ENCODE measurements at places on chromosomes 13 and 19. TPM values are rescaled to one million over a fixed set of nuclear protein-coding genes. Genes with fewer than 3 reads are reported as not detected.

DNA sequence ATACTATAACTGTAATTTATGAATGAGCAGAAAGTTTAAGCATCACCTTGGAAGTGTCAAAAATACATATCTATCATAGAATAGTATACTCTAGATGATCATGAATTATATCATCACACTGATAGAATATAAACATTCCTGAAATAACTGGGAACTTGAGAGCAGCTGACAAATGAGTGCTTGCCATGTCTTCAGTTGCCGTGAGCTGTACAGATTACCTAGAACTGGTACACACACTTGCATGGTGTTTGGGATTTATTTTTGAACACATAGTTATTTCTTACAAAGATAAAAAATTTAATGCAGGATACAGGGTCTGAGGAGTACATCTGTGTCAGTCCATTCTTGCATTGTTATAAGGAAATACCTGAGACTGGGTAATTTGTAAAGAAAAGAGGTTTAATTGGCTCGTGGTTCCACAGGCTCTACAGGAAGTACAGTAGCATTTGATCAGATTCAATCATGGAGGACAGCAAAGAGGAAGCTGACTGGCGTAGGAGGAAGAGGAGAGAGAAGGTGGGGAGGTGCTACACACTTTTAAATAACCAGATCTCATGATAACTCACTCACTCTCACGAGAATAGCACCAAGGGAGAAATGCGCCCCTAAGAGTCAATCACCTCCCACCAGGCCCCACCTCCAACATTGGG, 60.4 kb upstream of the MBNL2 start:
- no peak overlapping the region for H3K27ac ChIP-seq
- H3K27me3 ChIP-seq = no peaks in the 10 kb centered on the region
- DNase-seq = no peak
- peaks cover 2% of the 10 kb centered on the region for H3K4me1 ChIP-seq
- no peaks in the 10 kb centered on the region for H3K36me3 ChIP-seq

DNA sequence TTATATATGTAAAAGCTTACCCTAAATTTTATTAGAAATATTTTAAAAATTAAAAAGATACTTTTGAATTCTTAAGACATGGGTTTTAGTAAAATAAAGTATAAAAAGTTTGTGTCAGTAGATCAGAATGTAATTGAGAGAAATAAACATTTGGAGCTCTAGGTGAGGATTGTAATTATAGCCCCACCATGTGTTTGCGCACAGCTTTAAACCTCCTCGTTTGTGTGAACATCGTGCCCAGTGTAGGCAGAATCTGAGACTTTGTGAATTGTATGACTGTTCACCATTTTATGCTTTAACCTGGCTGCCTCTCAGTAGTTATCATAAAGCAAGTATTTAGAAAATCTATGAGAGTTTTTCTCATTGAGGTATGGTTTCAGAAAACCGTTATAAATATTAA, 29.1 kb downstream of the CUL4A start:
- H3K4me1 ChIP-seq = no peaks in the 10 kb centered on the region
- H3K27me3 ChIP-seq = no peaks in the 10 kb centered on the region
- no peak for DNase-seq
- H3K36me3 ChIP-seq = peaks cover 11% of the 10 kb centered on the region
- no peak overlapping the region for H3K4me3 ChIP-seq

- H3K27me3 ChIP-seq = no peaks in the 10 kb centered on the region
- no peak overlapping the region for H3K4me3 ChIP-seq
- no peak overlapping the region for H3K27ac ChIP-seq
Observed at GRCh38 chr13:22195726-22196125, 524.9 kb downstream of the FGF9 start.

Gene IGFL3
- not detected for total RNA-seq

DNA sequence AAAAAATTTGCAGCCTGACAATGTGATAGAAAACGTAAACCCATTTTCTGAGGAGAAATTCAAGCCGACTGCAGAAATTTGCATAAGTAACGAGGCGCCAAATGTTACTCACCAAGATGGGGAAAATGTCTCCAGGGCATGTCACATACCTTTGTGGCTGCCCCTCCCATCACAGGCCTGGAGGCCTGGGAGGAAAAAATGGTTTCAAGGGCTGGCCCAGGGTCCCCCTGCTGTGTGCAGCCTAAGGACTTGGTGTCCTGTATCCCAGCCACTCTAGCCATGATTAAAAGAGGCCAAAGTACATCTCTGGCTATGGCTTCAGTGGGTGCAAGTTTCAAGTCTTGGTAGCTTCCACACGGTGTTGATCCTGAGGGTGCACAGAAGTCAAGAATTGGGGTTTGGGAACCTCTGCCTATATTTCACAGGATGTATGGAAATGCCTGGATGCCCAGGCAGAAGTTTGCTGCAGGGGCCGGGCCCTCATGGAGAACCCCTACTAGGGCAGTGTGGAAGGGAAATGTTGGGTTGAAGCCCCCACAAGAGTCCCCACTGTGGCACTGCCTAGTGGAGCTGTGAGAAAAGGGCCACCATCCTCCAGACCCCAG, 1842.3 kb downstream of the PCDH9 start:
- no peak for DNase-seq
- no peak overlapping the region for H3K27ac ChIP-seq
- no peaks in the 10 kb centered on the region for H3K4me1 ChIP-seq
- no peak overlapping the region for H3K4me3 ChIP-seq

Gene GSX1
- total RNA-seq = not detected

GRCh38 chr13:20294497-20294896, 62.4 kb upstream of the GJB6 start:
- H3K36me3 ChIP-seq = peaks cover 1% of the 10 kb centered on the region
- no peak for DNase-seq
- H3K27ac ChIP-seq = no peak overlapping the region
- H3K27me3 ChIP-seq = peaks cover 10% of the 10 kb centered on the region
- peaks cover 2% of the 10 kb centered on the region for H3K4me1 ChIP-seq

DNA sequence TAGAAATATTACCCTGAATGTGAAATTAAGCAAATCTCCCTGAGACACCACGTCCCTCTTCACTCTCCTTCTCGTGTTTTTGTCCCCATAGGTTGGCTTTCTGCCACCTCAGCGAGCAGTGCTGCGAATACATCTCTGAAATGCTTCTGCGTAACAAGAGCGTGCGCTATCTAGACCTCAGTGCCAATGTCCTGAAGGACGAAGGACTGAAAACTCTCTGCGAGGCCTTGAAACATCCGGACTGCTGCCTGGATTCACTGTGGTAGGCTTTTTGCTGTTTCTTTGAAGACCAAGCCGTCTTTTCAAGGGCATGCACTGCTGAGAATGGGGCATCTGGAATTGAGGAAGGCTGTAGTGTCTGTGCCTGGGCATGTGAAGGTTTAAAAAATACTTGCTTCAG, 34.4 kb downstream of the NLRP4 start:
- no peak for DNase-seq
- H3K27ac ChIP-seq = no peak overlapping the region
- no peaks in the 10 kb centered on the region for H3K4me1 ChIP-seq
- H3K4me3 ChIP-seq = no peak overlapping the region

Gene ZNF470
- 8.8 TPM for total RNA-seq

GRCh38 chr13:46403851-46404732, 17.0 kb upstream of the RUBCNL start:
- H3K4me3 ChIP-seq = no peak overlapping the region
- no peak for DNase-seq
- no peaks in the 10 kb centered on the region for H3K36me3 ChIP-seq
- H3K27ac ChIP-seq = no peak overlapping the region
- H3K27me3 ChIP-seq = no peaks in the 10 kb centered on the region

GRCh38 chr13:104823071-104823470, 1712.4 kb downstream of the EFNB2 start:
- H3K4me3 ChIP-seq = no peak overlapping the region
- H3K27ac ChIP-seq = no peak overlapping the region
- H3K27me3 ChIP-seq = no peaks in the 10 kb centered on the region
- H3K36me3 ChIP-seq = no peaks in the 10 kb centered on the region

Gene ZNF573
- total RNA-seq = 13.9 TPM

- H3K4me3 ChIP-seq = no peak overlapping the region
- H3K27me3 ChIP-seq = no peaks in the 10 kb centered on the region
- H3K4me1 ChIP-seq = peaks cover 22% of the 10 kb centered on the region
- H3K36me3 ChIP-seq = peaks cover 10% of the 10 kb centered on the region
- H3K27ac ChIP-seq = peak overlapping the region; percentile 59
Observed at GRCh38 chr19:58581227-58582141, 8.3 kb upstream of the MZF1 start.

DNA sequence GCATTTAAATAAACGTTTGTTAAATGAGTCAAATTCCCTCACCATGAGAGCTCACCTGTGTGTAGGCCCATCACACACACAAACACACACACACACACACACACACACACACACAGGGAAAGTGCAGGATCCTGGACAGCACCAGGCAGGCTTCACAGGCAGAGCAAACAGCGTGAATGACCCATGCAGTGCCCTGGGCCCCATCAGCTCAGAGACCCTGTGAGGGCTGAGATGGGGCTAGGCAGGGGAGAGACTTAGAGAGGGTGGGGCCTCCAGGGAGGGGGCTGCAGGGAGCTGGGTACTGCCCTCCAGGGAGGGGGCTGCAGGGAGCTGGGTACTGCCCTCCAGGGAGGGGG, 8.5 kb upstream of the CEACAM5 start:
- peaks cover 5% of the 10 kb centered on the region for H3K27me3 ChIP-seq

Gene ZSCAN1
- total RNA-seq = not detected

Gene ZNF492
- 2.3 TPM for total RNA-seq

DNA sequence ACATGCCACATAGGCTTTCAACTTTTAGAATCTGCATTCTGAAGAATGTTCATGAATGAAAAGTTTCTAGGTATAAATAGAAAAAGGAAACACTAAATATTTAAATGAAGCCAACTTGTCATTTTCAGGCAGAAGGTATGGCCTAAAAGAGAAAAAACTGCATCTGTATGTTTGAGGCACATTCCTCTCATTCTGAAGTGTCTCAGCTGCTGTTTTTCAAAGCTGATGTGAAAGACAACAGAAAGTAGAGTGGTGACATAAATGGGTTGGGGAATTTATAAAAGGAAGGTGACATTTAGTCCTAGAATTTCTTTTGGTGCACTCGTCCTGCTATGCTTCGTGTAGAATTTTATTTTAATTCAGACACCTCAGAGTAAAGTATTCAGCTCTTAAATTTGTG, 539.6 kb upstream of the SLITRK5 start:
- no peaks in the 10 kb centered on the region for H3K4me1 ChIP-seq
- no peak for DNase-seq
- no peaks in the 10 kb centered on the region for H3K27me3 ChIP-seq
- no peak overlapping the region for H3K4me3 ChIP-seq
- H3K27ac ChIP-seq = no peak overlapping the region
- no peaks in the 10 kb centered on the region for H3K36me3 ChIP-seq

Gene IL12RB1
- total RNA-seq = 52.5 TPM

Gene SIPA1L3
- 20.3 TPM for total RNA-seq

DNA sequence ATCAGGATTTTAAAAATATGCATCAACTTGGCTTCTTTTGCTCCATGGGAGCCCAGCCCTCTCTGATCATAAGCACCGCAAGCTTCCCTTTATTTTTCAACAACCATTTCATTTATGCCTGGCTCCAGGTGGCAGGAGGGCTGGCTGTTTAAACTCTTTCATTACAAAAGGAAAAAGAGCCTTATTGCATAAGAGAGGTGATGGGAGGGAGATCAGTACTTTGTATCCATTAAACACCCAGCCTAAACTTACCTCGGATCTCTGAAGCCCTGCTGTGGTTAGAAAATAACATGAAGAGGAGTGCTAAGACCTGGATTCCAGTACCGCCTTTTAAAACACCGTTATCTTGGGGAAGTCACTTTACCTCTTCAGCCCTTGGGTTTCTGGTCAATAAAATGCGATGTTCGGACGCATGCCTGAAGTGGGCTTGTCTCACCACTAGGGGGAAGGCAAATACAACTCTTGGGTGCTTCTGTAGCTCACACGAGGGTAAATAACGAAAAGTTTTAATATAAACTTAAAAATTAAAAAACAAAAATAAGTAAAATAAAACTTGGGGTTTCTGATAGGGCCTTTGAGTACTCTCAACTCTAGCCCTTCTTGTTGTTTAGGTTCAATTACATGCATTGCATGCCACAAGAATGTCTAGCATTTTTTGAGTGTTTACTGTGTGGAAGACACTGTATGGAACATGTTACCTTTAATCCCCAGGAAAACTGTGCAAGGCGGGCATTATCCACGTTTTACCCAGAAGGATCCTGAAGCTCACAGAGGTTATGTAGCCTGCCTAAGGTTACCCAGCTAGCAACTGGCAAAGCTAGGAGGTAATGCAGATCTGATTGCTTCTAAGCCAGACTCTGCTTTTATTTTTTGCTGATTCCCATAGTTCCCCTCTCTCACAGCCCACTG, 240.3 kb downstream of the LMO7 start:
- peak overlapping the region; percentile 49 for H3K27ac ChIP-seq
- H3K4me3 ChIP-seq = peak overlapping the region; percentile 49
- no peaks in the 10 kb centered on the region for H3K36me3 ChIP-seq

- H3K27ac ChIP-seq = no peak overlapping the region
- DNase-seq = no peak
- H3K4me3 ChIP-seq = no peak overlapping the region
- peaks cover 7% of the 10 kb centered on the region for H3K4me1 ChIP-seq
- peaks cover 4% of the 10 kb centered on the region for H3K27me3 ChIP-seq
Observed at GRCh38 chr13:112670864-112671263, 19.0 kb upstream of the ATP11A start.

Measured in activated naive CD8-positive, alpha-beta T cell treated with anti-CD3 and anti-CD28 coated beads, Interleukin-2, amount 10 ng/mL, durations not matched to agents 7 days and 5 days (primary cell).